Chondrocyte (in vitro differentiated cells): ENCODE measurements at places on chromosomes 13 and 19. TPM values are rescaled to one million over a fixed set of nuclear protein-coding genes. Genes with fewer than 3 reads are reported as not detected.

GRCh38 chr13:35957241-35957731, 173.9 kb downstream of the DCLK1 start:
- H3K27ac ChIP-seq, result no peak overlapping the region
- no peaks in the 10 kb centered on the region for H3K36me3 ChIP-seq
- no peak overlapping the region for H3K4me3 ChIP-seq
- DNase-seq, result no peak
- peaks cover 30% of the 10 kb centered on the region for H3K4me1 ChIP-seq

DNA sequence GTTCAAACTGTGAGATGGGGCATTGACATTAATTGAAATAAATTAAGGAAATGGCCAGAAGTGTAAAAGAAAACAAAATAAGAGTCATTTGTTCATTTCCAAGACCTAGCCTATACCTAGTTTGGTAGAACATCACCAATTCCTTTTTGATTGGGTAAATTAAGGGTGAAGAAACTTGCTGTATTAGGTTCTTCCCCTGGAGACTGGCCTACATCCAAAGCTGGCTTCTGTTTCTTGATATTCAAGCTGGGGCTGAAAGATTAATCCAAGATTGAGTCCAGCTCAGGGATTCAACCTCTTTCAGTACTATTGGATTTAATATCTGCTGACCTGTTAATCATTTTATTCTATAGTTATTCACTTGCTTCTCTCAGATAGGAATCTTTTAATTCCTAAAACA, 183.2 kb downstream of the GPC6 start:
- no peak for DNase-seq
- H3K4me1 ChIP-seq, result peaks cover 25% of the 10 kb centered on the region
- H3K36me3 ChIP-seq, result no peaks in the 10 kb centered on the region
- H3K27me3 ChIP-seq, result no peaks in the 10 kb centered on the region
- H3K27ac ChIP-seq, result no peak overlapping the region
- no peak overlapping the region for H3K4me3 ChIP-seq

DZIP1 gene
- 39.8 to 59.9 TPM (median 42.4 TPM) in 3 replicates for total RNA-seq

DCLK1 gene
- 7.3 to 25.8 TPM (median 7.9 TPM) in 3 replicates for total RNA-seq

KLK3 gene
- total RNA-seq, result not detected in 3 replicates
